ENCODE measurements at places on chromosomes 4 and X.

GRCh38 chrX:148572337-148572736 lies 71.9 kb downstream of the AFF2 start:
- no peak for DNase-seq

DNA sequence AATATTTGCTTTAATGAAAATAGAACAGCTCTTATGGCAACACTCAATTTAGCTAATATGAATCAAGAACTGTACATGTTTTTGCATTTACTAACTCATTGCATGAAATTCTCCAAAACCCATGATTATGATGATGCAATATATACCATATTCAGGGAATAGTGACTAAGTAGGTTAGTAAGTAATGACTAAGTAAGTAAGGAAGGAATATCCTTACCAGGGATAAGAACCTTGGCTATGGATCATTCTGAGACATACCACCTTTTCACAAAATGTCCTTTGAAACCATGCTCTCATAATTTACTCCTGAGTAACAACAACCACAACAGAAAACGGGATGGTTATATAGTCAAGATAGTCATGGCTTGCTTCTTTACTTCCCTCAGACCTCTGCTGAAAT lies 1513.0 kb downstream of the STIM2 start:
- DNase-seq, result no peak

GRCh38 chr4:143382596-143382995 lies 45.9 kb downstream of the GAB1 start:
- DNase-seq, result no peak

GRCh38 chr4:148214529-148215166 lies 227.6 kb downstream of the NR3C2 start:
- no peak for DNase-seq

Data from stimulated activated CD4-positive, alpha-beta T cell treated with anti-CD3 and anti-CD28 coated beads, TNF-alpha, amount 100 ng/mL, for 1 hour (primary cell).